ENCODE measurements at places on chromosomes 1 and 21.

GRCh38 chr1:147611586-147611985 lies 58.7 kb downstream of the ACP6 start:
- no peak for DNase-seq

GRCh38 chr1:60891281-60891680 lies 191.1 kb upstream of the NFIA start:
- DNase-seq = no peak

- DNase-seq = no peak
Observed at GRCh38 chr1:206979379-206980043, 9.3 kb upstream of the FCAMR start.

- no peak for DNase-seq
Observed at GRCh38 chr1:234874291-234875288, 254.0 kb downstream of the TOMM20 start.

DNA sequence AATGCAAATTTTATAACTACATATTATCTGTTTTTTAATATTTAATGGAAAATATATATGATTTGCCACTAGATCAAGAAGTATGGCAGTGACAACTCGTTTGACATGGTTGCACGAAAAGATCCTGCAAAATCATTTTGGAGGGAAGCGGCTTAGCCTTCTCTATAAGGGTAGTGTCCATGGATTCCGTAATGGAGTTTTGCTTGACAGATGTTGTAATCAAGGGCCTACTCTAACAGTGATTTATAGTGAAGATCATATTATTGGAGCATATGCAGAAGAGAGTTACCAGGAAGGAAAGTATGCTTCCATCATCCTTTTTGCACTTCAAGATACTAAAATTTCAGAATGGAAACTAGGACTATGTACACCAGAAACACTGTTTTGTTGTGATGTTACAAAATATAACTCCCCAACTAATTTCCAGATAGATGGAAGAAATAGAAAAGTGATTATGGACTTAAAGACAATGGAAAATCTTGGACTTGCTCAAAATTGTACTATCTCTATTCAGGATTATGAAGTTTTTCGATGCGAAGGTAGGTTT lies 556 bp downstream of the IFI44 start:
- no peak for DNase-seq

DNA sequence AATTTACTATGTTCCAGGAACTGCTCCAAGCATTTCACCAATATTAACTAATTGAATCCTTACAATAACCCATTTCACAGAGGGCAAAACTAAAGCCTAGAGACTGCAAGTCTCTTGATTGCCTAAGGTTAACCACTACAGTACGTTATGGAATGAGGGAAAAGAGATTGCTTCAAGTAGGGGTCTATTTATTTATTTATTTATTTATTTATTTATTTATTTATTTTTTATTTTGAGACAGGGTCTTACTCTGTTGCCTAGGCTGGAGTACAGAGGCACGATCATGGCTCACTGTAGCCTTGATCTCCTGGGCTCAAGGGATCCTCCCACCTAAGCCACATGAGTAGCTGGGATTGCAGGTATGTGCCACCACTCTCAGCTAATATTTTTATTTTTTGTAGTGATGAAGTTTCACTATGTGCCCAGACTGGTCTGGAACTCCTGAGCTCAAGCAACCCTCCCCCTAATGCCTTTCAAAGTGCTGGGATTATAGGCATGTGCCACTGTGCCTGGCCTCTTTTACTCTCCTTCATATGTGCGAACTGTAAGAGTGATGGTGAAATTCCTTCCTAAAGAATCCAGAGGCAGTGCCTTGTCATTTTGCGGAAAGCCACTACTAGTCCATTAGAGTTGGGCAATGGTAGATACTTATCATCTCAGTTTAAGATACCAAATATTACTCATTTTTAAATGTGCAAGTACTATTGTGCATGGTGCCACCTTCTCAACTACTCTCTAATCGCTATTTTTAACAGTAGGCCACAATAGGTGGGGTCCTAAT lies 65.7 kb upstream of the CYP2J2 start:
- no peak for DNase-seq

- peak; percentile 45 for DNase-seq
Observed at GRCh38 chr1:111471012-111471411, 2.8 kb upstream of the C1orf162 start.

DNA sequence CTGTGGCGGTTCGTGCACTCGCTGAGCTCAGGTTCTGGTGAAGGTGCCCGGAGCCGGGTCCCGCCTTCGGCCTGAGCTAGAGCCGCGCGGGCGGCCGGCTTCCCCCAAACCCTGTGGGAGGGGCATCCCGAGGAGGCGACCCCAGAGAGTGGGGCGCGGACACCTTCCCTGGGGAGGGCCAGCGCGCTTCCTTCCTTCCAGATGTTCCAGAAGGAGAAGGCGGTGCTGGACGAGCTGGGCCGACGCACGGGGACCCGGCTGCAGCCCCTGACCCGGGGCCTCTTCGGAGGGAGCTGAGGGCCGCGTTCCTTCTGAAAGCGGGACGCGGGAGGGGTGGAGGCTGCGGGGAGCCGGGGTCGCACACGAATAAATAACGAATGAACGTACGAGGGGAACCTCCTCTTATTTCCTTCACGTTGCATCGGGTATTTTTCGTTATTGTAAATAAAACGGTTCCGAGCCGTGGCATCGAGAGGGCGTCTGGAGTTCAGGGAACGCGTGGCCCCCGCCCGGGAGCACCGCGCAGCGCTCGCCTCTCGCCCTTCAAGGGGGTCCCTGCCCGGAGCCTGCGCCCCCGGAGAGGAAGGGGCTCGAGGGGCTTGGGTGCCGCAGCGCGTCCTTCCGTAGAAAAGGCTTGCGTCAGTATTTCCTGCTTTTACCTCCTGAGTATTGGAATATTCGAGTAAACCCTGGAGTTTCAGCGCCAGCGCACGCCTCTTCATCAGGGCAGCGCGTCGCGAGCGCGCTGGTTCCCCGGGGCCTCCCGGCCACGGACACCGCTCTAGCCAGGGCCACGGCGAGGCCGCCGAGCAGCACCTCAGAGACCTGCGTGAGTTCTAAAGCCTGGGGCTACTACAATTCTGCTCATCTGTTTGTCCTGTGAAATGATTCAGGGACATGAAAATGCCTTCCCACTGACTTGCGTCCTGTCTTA lies 11.5 kb downstream of the YBEY start:
- no peak for DNase-seq

DNA sequence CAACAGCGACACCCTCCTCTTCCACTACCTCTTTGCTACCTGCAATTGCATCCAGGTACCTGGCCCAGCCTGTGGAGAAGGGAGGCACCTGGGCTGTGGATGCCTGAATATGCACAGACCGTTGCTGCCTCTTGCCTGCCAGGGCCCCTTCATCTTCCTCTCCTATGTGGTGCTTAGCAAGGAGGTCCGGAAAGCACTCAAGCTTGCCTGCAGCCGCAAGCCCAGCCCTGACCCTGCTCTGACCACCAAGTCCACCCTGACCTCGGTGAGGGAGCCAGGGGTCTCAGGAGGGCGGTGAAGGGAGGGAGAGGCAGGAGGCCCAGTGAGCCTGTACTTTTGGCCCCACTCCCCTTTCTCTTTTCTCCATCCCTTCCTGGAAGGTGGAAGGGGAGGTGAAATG lies 11.5 kb downstream of the PSRC1 start:
- DNase-seq = no peak
